ENCODE measurements at places on chromosomes 16 and 17. TPM values are rescaled to one million over a fixed set of nuclear protein-coding genes. Genes with fewer than 3 reads are reported as not detected.

The TPSAB1 gene
- total RNA-seq = not detected

The ALKBH5 gene
- total RNA-seq = 92.5 TPM

The DPEP2 gene
- 0.57 TPM for total RNA-seq

The KLHL11 gene
- total RNA-seq = 29.8 TPM

The KREMEN2 gene
- total RNA-seq = not detected

The EMC6 gene
- 32.3 TPM for total RNA-seq

The CASKIN1 gene
- under 0.01 TPM for total RNA-seq

The TUBB3 gene
- total RNA-seq = 251 TPM

The MT1E gene
- 97.3 TPM for total RNA-seq
